ENCODE measurements at places on chromosomes 5 and 9.

- no peak for DNase-seq
Measured at GRCh38 chr5:172921906-172922305, 37.3 kb upstream of the RPL26L1 start.

DNA sequence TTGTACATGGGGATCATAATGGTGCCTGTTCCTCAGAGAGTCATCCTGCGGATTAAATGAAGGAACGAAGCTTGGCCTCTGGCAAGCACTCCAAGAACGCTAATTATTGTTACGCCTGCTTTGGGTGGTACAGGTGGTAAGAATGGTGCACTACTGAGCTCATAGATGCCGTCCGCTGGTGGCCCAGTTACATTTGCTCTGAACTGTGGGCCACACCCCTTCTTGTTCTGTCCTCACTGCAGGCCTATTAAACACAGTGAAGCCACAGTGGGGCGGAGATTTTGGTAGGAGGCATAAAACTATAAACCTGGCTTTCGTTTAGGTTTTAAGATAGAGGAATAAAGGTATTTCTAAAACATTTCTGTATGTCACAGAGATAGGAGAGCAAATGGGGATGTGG is 40.6 kb upstream of the FER start:
- no peak for DNase-seq

- DNase-seq: no peak
Measured at GRCh38 chr9:14824481-14824880, 85.7 kb downstream of the FREM1 start.

GRCh38 chr9:3036333-3036700 is 192.4 kb upstream of the PUM3 start:
- DNase-seq: no peak
